ENCODE measurements at places on chromosomes 2 and 18. TPM values are rescaled to one million over a fixed set of nuclear protein-coding genes. Genes with fewer than 3 reads are reported as not detected.

The EIPR1 gene
- 33.7 TPM for total RNA-seq

The CTNNA2 gene
- not detected for total RNA-seq

The B3GNT7 gene
- not detected for total RNA-seq

The ADD2 gene
- total RNA-seq = 18.6 TPM

The NHEJ1 gene
- total RNA-seq = 22.8 TPM

The C1QL2 gene
- not detected for total RNA-seq

The RAB6C gene
- not detected for total RNA-seq

The ATOH8 gene
- not detected for total RNA-seq

The GREB1 gene
- total RNA-seq = 0.43 TPM

The LONRF2 gene
- 0.03 TPM for total RNA-seq

The ADRA2B gene
- 0.13 TPM for total RNA-seq

The KLHL30 gene
- total RNA-seq = not detected

The IL1F10 gene
- not detected for total RNA-seq

The INPP5D gene
- 115 TPM for total RNA-seq

The AQP12B gene
- not detected for total RNA-seq

The INHBB gene
- not detected for total RNA-seq

The CCDC148 gene
- total RNA-seq = not detected

The PLB1 gene
- total RNA-seq = 0.99 TPM

The PKDCC gene
- total RNA-seq = not detected

The MC4R gene
- total RNA-seq = not detected

The TMSB10 gene
- total RNA-seq = 6,483 TPM

The GLI2 gene
- 0.88 TPM for total RNA-seq

The INSIG2 gene
- 28.2 TPM for total RNA-seq

The GBX2 gene
- total RNA-seq = not detected

The TUBA3E gene
- total RNA-seq = not detected

The SPP2 gene
- total RNA-seq = not detected

The SLC23A3 gene
- 1.6 TPM for total RNA-seq

The TLX2 gene
- 0.63 TPM for total RNA-seq

The DPY30 gene
- total RNA-seq = 56.6 TPM

The GAD1 gene
- 0.48 TPM for total RNA-seq
